ENCODE measurements at places on chromosomes 5 and 9.
A peak's percentile ranks its signal among the peaks of the same experiment; 100 is the strongest.

DNA sequence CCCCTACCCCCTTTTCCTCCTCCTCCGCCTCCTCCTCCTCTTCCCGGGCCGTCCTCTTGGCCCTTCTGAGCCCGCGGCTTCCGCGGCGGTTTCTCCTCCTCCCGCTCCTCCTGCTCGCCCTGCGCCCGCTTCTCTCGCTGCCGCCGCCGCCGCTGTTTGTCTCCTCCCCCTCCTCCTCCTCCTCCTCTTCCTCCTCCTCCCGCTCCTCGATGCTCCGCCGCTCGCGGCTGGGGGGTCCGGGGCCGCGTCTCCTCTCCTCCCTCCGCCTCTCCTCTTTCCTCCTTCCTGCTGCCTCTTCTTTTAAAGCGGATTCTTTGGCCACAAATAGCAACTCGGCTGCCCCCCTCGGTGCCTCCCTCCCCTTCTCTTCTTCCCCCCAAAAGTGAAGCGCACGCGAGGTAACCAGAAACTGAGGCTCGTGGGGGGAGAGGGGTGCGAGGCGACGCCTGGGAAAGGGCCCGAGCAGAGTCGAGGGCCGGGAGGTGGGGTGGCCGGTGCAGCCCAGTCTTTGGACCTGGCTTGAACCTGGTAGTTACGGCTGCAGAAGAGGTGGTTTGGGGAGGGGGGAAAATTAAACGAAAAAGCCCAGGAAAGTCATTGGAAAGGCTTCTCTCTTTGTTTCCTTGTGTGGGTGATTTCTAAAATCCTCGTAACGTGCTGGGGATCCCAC lies 1058.5 kb upstream of the DMAC1 start:
- DNase-seq = peak; percentile 76

DNA sequence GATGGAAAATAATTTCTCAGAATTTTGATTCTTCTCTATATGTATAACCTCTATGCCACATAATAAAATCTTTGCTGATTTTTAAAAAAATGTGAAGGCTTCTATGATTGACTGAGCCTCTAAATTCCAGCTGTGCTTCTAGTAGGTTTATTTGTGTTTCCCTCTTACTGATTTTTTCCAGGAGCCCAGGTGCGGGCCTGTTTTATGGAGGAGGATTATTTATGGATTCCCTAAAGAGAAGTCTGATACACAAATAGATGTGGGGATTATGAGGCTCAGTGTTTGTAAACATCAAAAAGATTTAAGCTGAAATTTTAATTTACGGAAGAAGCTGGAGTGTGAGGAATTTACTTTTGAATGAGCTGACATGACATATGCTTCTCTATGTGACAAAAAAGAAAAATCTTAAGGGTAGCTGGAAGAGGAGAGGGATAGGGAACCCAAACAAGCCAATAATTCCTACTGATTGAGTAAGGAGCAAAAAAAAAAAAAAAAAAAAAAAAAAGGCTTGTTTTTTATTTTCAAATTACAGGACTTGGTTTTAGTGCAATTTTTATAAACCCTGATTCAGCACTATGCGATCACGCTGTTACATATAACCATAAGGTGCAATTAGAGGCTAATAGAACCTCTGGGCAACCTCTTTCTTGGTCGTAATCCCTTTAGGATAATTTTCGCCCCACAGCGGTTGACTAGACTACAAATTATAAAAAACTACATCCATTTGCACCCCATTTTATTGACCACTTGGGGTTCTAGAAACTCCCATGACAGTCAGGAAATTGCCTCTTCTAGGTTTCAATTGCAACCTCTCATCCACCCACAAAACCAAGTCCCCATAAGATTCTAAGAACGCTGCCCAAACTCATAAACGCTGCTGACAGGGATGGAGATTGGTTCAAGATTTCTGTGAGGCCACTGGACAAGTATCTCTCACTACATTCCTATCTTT lies 44.4 kb upstream of the RAI14 start:
- no peak for DNase-seq

DNA sequence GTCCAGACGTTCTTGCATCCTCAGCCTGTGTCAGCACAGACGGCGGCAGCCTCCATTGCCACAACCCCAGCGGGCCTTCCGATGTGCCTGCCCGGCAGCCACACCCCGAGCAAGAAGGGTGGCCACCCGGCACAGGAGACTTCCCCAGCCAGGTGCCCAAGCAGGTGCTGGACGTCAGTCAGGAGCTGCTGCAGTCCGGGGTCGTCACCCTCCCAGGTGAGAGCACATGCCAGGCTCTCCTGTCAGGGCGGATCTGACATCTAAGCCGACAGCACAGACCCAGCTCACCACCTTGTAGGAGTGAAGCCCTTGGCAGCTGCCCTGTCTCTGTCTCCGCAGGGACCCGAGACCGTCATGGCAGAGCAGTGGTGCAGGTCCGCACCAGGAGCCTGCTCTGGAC lies 48.3 kb upstream of the LRRC14B start:
- DNase-seq = no peak

DNA sequence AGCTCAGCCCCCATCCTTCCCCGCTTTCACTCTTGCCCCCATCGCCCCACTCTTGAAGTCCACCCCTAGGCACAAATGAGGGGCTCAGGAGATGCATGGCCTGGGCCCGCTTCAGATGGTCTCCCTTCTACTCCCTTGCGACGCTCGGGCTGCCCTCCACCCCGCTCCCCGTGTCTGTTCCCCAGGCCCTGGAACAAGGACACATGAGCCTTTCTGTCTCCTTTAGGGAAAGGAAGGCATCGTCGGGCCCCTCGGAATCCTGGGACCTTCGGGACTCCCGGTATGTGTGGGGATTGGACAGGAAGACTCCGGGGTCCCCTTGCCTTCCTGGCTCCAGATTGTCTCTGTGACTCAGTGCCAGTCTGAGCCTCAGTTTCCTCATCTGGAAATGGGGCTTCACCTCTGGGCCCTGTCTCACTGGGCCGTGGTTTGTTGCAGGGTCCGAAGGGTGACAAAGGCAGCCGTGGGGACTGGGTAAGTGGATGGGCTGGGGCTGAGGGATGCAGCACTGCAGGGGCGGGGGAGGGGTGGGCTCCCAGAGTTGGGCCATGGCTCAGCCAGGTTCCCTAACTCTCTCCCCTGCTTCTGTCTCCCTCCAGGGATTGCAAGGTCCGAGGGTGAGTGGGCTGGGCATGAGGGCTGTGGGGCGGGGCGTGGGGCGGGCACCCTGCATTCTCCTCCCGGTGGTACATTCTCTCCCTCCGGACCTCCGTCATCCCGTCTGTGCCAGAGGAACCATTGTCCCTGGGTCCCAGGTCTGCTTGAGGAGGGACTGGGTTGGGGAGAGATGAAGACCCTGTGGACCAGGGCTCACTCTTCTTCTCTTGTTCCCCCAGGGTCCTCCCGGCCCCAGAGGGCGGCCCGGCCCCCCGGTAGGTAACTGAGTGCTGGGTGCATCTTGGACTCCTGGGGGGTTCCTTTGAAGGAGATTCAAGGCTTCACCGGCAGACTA lies 21.8 kb upstream of the ORM1 start:
- no peak for DNase-seq

DNA sequence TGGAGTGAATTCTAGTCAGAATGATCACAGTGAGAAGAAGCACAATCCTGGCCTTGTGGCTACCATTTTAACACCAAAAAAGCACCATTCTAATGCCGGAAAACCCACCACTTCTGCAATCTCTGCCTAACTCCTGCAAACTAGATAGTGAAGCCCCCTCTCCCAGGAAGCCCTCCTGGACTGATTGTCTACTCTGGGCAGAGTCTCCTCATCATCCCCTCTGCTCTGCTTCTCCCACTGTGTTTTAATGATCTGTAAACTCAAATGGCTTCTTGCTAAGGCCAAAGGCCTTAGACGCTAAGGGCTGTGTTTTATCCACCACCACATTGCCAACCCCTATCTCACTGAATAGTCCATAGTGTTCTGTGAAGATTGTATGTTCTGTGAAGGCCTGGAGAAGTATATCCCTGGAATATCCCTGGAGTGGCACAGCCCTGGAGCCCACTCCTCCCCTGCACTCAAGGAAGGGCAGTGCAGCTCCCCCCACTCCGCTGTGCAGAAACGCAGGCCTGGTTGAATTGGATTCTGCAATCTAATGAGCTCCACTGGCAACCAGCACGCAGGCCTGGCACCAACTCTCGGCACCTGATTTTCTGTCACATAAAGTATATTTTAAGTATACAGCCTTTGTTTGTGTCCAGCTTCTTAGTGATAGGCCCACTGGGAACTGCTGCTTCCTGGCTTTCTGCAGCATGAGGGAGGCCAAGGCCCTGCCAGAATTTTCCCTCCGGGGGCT lies 126.3 kb downstream of the ATPSCKMT start:
- DNase-seq = no peak

DNA sequence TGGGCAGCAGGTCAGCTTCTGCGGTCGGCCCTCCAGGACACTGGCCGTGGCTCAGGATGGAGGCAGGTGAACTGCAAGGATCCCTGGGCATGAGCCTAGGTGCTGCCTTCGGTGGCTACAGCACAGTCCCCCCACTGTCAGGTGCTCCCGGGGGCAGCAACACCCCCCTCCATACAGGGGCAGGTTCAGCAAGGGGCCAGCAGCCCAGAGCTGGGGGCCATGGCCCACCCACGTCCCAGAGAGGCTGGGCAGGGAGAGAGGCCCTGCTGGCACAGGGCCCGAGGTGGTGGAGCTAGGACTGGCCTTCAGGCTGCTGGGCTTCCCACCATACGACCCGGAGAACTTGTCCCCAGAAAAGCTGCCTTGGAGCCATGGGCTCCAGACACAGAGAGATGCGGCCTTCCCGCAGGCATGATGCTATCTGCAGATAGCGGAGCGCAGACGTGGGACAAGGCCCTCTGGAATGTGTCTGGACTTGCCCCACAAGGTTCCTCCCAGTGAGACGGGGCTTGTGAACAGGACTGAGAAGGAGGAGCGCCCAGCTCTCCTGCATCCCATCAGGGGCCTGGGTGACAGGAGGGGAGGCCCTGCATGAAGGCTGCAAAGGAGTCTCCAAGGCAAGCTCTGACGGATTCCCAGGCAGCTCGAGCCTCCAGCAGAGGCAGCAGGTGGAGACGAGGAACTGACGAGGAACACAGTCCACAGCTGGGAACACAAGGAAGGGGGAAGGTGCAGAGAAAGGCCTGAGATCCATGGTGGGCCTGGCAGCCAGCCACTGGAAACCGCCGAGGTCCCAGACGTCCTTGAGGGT lies 111.1 kb downstream of the VAV2 start:
- no peak for DNase-seq

DNA sequence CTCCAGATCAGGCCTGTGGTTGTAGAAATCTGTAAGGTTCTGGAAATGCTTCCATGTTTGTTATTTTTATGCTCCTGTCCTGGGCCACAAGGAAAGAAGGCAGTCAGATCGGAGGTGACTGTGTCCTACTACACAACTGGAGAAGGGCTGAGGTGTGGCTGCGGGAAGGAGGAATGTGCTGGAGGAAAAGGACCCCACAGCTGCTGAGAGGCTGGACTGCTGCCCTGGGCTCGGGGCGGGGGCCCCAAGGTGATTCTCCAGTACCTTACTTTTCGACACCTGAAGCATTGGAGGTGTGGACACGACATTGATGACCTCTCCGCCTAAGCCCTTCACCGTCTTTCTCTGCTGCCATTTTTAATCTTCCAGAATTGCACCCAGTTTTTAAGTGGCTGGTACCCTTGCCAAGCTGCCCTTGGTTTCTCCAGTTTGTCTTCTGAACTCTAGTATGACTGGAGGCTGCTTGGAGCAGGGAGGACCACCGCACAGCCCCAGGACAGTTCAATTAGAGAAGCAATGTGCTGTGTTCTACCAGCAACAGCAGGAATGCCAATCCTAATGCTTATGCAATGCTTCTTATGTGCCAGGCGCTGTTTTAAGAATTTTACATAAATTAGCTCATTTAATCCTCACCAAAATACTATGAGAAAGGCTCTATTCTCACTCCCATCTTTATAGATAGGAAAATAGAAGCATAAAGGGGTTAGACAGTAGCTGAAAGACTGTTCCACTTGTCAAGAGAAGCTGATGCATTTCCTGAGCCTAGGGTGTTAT lies 13.5 kb upstream of the ANKRD33B start:
- no peak for DNase-seq

- no peak for DNase-seq
Measured at GRCh38 chr9:137918331-137919094, 40.9 kb downstream of the CACNA1B start.

GRCh38 chr5:126976520-126977172 lies 53.7 kb downstream of the MARCHF3 start:
- DNase-seq = no peak

DNA sequence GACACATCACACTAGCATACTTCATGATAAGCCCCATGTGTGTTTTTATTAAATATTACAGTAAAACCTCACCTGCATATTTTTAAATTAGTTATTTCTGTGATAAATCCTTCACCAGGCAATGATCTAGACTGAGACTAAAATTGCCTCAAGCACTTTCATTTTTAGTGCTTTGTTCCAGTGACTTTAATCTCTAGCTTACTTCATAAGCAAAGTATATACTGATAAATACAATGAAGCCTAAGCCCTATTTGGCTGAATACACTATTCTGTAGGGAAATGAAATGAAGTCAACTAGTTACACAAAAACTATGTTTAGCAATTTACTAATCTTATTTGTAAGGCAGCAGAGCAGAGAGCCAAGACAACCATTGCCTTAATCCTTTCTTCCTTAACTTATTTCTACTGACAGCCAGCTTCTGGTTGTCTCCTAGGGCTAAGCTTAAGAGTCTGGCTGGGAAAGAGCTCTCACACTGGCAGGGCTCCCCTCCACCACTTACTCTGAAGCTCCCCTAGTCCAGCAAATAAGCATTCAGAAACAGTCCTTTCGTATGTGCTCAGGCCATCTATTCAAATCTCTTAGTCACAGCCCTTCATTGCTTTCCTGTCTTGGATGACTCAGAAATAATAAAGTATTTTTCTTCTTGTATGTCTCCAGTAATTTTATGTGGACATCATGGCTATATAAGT lies 31.4 kb upstream of the MTAP start:
- DNase-seq = no peak

DNA sequence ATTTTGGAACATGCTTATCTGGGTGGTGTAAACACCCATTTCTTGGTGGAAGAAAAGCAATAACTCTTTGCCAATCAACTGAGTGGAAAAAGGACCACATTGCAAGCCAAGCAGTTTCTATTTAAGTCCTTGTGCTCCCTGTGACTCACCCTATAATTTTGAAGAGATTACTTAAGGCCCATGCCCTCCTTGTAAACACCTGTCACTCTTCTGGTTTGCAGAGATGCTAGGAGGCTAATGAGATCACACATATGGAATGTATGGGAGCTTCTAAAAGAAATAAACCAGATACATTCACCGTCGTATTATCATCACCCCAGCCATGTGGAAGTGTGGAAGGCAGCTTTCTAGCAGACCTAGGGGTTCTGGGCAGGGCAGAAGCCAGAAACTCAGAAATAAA lies 337.1 kb downstream of the GADD45G start:
- DNase-seq = no peak

DNA sequence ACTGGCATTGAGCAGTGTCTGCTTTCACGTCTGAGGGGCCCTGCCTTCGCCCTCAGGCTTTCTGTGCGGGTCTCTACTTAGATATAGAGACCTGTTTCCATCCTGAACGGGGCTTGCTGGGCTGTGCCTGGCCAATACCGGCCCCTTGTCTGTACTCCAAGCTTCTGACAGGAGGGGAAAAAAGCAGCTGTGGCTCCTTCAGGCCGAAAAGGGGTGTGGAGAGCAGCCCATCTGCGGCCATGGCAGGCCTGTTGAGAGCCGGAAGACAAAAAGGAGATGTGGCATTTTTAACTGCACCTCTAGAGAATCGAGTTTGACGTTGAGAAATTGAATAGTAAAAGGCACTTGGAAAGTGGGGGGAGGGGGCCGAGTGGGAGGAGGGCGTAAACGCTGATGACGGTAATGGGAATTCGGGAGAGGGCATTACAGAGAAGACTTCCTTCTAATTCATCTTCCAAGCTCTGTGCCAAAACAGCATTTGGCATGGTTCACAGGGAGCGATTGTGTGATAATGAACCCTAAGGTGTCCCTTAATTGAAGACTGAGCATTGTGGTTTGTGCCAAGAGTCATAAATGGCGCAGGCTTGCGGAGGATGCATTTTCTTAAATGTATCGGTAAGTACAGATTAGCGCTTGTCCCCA lies 25.1 kb upstream of the PRDM12 start:
- DNase-seq = no peak
